MG63 (cell line): ENCODE measurements at places on chromosomes 2 and 18. TPM values are rescaled to one million over a fixed set of nuclear protein-coding genes. Genes with fewer than 3 reads are reported as not detected.

Gene IL1RN
- 0.86 and 7.1 TPM in 2 replicates for total RNA-seq

Gene TWIST2
- 40.5 and 66.9 TPM in 2 replicates for total RNA-seq

Gene GPN1
- total RNA-seq = 34.2 and 49.6 TPM in 2 replicates

Gene SLC16A14
- total RNA-seq = 1.6 and 2.1 TPM in 2 replicates

Gene ATG9A
- total RNA-seq = 74.5 and 90.6 TPM in 2 replicates

Gene LOXHD1
- not detected in 2 replicates for total RNA-seq

GRCh38 chr2:30990671-30991070 lies 147.6 kb downstream of the GALNT14 start:
- DNase-seq = no peak

- DNase-seq = no peak
These were observed 174.5 kb downstream of the TCF4 start for GRCh38 chr18:55413474-55413873.

- no peak for DNase-seq
These were observed 135.5 kb downstream of the MEIS1 start for GRCh38 chr2:66570471-66570870.

- no peak for DNase-seq
These were observed 98.6 kb downstream of the MTCL1 start for GRCh38 chr18:8803957-8804356.

- no peak for DNase-seq
These were observed 58.1 kb downstream of the CCBE1 start for GRCh38 chr18:59639136-59639535.

DNA sequence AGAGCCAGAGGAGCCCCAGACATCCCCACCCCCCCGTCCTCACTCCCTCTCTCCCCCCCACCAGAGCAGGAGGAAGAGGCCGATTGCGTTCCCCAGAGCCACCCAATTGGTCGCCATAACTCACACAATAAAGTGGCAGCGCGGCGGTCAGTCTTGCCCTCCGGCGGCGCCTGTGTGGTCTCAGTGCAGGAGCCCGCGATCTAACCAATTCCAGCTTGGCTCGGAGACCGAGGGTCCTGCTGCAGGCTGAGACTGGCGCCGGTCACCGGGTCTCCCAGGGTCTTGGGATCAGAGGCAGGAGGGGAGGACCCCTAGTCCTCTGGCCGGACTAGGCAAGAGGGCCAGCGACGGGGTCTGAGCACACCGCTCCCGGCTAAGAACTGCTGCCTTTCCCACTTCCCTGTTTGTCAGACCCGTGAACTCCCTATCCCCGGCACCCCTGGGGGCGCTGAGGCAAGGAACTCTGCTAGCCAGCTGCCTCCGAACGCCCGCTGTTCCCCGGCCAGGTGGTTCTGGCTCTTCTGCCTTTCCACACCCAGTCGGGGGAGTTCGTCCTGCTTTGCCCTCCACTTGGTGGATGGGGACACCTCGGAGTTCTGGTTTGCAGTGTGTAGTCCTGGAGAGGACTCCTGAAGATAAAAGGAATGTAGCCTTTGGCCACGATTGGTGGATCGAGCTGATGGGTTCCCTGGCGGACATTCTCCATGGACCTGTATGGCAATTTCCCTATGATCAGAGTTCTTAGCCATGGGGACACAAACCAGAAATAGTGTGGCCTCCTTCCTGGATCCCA lies 1.0 kb upstream of the HOXD12 start:
- no peak for DNase-seq

- DNase-seq = no peak
These were observed 198.7 kb downstream of the BCL11A start for GRCh38 chr2:60354713-60355112.

DNA sequence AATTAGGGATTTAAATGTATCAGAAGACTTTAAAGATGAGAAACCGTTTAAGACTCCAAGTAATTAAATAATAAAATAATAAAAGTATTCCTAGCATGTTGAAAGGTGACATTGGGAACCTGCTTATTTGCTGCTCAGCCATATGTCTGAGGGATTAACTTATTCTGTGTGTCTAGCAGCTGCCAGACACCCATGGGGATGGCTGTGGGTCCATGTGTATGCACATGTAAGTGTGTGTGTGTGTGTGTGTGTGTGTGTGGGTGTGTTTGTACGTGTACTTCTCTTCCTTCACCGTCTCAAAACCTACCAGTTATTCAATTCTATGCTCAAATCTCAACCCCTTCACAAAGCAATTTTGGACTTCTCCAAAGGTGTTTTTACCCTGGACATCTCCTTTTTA lies 124.5 kb downstream of the SETBP1 start:
- no peak for DNase-seq

GRCh38 chr2:221304916-221305315 lies 267.2 kb downstream of the EPHA4 start:
- DNase-seq = no peak

DNA sequence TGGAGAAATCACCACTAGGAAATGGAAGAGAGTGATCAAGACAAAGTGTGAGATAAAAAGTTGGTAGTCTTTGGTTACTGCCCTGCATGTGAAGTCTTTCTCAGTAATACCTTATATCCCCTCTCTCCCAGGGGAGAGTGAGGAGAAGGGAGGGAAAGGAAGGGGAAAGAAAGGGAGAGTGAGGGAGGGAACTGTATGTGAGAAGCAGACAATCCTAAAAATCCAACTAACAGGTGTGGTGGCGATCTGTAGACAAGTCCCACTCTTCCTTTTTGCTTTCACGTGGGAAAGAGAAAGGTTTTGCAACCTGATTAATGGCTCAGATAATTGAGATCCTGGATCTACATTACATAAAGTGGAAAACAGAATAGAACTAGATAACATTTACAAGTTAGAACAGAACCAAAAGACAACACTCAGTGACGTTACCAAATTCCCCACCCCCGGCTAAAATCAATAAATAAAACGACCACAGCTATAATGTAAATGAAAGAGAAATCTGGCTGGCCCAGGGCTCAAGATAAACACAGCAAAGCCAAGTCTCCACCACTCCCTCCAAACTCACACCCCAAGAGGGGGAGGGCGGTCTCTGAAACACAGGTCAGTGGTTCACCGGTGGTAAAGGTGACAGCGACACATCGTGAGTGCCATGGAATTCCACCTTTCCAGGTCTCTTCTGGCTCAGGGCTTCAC lies 10.0 kb upstream of the APCDD1 start:
- DNase-seq = no peak

GRCh38 chr2:2635025-2635528 lies 304.0 kb upstream of the MYT1L start:
- DNase-seq = no peak

DNA sequence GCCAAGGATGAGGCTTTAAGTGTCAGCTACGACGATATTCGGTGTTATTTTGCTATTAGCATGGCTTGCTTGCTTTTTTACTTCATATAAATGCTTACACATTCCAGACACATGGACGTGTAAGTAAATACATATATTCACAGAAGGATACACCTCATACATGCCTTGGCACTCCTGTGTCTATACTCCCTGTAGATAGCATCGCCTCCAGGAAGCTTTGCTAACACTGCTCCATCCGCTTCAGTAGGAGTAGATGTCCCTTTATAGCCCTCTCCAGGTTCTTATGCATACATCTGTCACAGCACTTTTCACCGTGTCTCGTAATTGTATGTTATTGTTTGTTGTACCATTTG lies 27.5 kb upstream of the KCTD1 start:
- no peak for DNase-seq

- DNase-seq = no peak
These were observed 72.3 kb downstream of the LDLRAD4 start for GRCh38 chr18:13290856-13291271.

DNA sequence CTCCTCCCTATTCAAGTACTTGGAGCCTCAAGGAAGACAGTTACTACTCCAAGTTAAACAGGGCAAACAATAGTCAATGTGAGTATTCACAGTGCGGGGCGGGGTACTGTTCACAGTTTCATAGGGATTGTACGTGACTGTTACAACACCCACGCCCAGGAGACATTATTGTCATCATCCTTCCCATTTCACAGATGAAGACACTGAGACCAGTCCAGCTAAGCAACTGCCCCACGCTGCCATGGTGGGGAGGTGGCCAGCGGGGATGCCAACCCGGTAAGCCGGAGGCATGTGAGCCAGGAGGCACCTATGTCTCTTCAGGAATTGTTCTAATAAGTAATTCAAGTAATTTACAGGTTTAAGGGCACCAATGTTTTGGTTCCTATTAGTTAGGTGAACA lies 982 bp downstream of the HJURP start:
- DNase-seq = no peak

DNA sequence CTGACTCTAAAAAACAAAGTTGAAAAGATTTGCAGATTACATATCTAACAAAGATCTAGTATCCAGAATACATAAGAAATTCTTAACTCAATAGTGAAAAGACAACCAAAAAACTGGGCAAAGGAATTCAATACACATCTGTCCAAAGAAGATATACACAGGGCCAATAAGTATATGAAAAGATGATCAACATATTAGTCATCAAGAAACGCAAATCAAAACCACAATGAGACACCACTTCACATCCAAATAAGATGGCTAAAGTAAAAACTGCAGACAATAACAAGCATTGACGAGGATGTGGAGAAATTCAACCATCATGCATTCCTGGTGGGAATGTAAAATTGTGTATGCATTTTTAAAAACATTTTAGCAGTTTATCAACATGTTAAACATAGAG lies 256.0 kb downstream of the EIPR1 start:
- DNase-seq = no peak

GRCh38 chr2:3738454-3738853 lies 35.1 kb downstream of the DCDC2C start:
- DNase-seq = peak; percentile 41

- no peak for DNase-seq
These were observed 68.3 kb downstream of the CD28 start for GRCh38 chr2:203774760-203775159.

- DNase-seq = no peak
These were observed 641.1 kb downstream of the TMEM182 start for GRCh38 chr2:103402944-103403343.

DNA sequence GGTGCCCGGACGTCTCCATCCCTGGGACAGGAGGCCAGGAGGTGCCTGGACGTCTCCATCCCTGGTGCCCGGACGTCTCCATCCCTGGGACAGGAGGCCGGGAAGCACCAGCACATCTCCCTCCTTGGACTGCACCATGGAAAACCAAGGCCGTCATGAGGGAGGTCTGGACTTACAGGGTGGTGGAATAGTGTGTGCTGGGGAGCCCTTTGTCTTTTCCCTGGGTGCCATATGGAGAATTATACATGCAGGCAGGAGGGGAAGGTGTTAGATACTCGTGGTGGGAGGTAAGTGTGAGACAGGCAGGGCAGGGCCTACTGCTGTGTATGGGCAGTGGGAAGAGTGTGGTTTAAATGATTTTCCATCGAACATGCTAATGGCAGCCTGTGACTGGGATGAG lies 52.9 kb downstream of the RTP5 start:
- DNase-seq = no peak

GRCh38 chr2:56217106-56217505 lies 33.3 kb downstream of the CCDC85A start:
- DNase-seq = no peak

GRCh38 chr2:155651851-155652250 lies 680.7 kb downstream of the NR4A2 start:
- DNase-seq = no peak

GRCh38 chr18:68397241-68398035 lies 317.5 kb downstream of the TMX3 start:
- DNase-seq = no peak

DNA sequence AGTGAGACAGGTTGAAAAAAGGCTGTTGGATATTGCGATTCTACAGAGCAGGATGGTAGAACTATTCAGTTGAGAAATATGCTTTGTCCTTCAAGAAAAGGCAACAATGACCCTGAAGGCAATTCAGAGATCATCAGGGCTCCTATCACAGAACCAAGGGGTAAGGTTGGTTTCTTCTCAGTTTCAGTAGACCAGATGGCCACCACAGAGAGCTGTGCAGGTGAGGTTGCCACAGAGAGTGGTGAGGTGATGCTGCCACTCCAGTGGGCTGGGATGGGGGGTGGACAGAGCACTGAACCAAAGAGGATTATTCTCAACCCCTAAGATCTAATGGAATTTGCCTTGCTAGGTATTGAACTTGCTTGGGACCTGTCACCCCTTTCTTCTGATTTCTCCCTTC lies 64.6 kb upstream of the ZBTB7C start:
- DNase-seq = no peak

DNA sequence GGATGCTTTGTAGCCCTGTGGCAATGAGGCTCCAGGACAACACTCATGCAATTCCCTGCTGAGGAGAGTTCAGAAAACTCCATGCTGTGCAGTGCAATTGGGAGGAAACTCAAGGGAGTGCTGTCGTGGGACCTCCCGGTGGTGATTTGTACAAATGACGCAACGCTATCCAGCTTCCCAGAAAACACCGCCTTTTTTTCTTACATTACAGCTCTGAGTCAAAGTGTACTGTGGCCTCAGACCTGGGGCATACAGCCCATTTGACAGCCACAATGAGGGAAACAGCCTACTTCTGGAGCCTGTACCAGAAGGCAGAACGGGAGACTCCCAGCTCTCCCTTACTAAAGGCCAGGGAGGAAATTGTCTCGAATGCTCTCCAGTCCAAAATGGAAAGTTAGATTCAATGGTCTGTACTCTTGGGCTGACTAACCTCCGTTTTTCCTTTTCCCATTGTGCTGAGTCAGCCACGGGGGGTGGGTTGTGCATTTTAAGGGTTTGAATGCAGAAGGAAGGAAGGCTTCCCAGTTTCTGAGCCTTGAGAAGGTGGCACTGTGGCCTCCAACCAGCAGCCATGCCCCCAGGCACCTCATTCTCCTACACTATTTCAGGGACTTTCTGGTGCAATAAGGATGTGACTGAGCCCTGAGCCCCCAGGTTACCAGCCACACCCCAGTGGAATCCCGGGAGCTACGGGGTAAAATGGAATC lies 16.4 kb upstream of the CYP1B1 start:
- DNase-seq = peak; percentile 84

DNA sequence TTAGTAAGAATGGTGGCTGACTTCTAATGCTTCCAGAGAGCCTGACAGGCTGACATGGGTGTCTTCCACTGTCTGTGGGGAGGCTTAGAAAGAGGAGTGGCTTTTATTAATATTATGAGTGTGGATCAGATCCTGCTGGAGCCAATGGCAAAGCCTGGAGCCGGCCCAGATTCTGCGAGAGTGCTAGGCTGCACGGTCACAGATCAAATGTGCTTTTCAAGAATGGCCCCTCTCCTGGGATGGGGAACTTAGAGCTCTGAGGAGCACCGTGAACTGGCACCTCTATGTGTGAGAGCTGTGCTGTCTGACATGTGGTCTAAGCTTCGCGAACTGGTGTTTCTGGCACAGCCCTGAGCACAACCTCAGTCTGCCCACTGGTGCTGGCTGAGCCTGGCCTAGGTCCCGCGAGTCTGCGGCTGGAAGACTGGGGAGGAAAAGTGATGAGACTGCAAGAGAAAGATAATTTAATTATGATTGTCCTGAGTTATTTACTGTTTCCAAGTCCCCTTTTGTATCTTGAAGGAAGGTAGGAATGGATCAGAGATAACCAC lies 70.4 kb downstream of the ASAP2 start:
- no peak for DNase-seq

GRCh38 chr2:20592106-20593071 lies 58.5 kb downstream of the HS1BP3 start:
- no peak for DNase-seq

DNA sequence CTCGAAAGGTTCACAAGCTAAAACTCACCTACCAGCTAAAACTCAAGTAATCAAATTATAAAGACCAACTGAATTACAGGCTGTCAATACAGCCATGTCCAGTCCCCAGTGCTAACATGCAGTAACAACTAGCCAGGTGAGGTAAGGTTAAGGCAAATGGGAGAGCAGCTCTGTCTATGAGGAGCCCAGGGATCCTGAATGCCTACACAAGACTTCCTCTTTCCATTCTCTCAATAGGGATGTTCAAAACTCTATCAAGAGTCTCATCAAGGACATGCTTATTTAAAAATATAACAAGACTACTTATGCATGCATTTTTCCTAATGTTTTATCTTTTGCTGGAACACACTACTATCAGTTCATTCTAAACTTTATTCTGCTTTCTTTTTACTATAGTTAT lies 20.4 kb downstream of the REV1 start:
- DNase-seq = no peak
